ENCODE measurements at places on chromosomes 7 and 10.

- no peak for DNase-seq
These were observed 21.9 kb upstream of the ACSL5 start for GRCh38 chr10:112352044-112352443.

GRCh38 chr7:103821092-103821491, 168.4 kb downstream of the RELN start:
- DNase-seq, result no peak

DNA sequence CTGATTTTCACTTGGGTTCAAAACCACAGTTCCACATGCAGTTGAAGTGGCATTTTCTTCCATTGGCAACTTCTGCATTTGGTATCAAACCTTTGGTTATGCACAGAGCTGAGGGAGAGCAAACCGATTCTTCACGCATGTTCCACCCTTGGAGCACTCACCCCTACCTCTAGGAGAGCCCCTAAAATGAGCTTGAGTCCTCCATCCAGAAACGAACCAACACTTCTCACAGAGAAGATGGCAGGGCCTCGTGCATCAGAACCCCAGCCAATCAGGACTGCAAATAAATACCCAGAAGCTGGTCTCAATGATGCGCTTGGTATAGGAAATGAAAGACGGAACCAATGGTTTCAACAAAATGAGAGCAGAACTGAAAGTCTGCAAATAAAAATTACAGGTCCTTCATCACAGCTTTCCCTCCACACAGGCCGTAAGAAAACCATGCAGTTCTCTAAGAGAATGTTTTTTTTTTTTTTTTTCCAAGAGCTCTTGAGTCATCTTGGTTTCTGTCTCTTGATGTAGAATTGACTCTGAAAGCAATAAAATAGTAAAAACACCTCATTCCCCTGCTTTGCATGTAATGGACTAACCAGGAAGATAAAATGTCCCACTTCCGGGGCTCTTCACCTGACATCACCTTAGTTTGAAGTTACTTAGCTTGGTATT, 23.9 kb downstream of the KLF6 start:
- DNase-seq, result no peak

GRCh38 chr10:131816157-131816775, 84.5 kb upstream of the PPP2R2D start:
- no peak for DNase-seq
